Astrocyte (in vitro differentiated cells and primary cell): ENCODE measurements at places on chromosomes 6 and 20. TPM values are rescaled to one million over a fixed set of nuclear protein-coding genes. Genes with fewer than 3 reads are reported as not detected.

- no peak overlapping the region for H3K4me3 ChIP-seq
- no peak for DNase-seq
- H3K36me3 ChIP-seq = peaks cover 6% of the 10 kb centered on the region
These were observed 11.6 kb downstream of the RBCK1 start for GRCh38 chr20:419556-420165.

GRCh38 chr6:45566882-45567281 is 189.1 kb upstream of the SUPT3H start:
- peaks cover 15% of the 10 kb centered on the region for H3K4me1 ChIP-seq
- H3K4me3 ChIP-seq = no peak overlapping the region
- H3K36me3 ChIP-seq = no peaks in the 10 kb centered on the region
- no peaks in the 10 kb centered on the region for H3K27me3 ChIP-seq

- no peak for DNase-seq
- no peaks in the 10 kb centered on the region for H3K36me3 ChIP-seq
- H3K4me1 ChIP-seq = peaks cover 9% of the 10 kb centered on the region
- H3K27ac ChIP-seq = no peak overlapping the region
- no peak overlapping the region for H3K4me3 ChIP-seq
These were observed 176.4 kb upstream of the MYLIP start for GRCh38 chr6:15952231-15953151.

BPIFB1 gene
- total RNA-seq = not detected in 2 replicates
